ENCODE measurements at places on chromosomes 6 and 20.

- no peak for DNase-seq
These were observed 55.6 kb upstream of the CSE1L start for GRCh38 chr20:48990467-48990866.

- no peak for DNase-seq
These were observed 66.7 kb upstream of the NFATC2 start for GRCh38 chr20:51609251-51609650.

DNA sequence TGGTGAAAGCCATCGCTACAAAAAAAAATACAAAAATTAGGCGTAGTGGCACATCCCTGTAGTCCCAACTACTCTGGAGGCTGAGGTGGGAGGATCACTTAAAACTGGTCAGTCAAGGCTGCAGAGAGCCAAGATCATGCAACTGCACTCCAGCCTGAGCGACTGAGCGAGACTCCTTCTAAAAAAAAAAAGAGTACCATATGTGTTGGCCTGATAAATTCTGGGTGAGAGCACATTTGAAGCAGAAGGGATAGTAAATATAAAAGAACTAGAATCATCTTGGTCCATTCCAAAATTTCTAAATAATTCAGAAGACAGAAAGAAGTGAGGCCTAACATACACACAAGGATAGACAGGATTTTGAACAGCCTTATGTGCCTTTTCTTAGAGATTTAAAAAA is 2.2 kb downstream of the IBTK start:
- no peak for DNase-seq

DNA sequence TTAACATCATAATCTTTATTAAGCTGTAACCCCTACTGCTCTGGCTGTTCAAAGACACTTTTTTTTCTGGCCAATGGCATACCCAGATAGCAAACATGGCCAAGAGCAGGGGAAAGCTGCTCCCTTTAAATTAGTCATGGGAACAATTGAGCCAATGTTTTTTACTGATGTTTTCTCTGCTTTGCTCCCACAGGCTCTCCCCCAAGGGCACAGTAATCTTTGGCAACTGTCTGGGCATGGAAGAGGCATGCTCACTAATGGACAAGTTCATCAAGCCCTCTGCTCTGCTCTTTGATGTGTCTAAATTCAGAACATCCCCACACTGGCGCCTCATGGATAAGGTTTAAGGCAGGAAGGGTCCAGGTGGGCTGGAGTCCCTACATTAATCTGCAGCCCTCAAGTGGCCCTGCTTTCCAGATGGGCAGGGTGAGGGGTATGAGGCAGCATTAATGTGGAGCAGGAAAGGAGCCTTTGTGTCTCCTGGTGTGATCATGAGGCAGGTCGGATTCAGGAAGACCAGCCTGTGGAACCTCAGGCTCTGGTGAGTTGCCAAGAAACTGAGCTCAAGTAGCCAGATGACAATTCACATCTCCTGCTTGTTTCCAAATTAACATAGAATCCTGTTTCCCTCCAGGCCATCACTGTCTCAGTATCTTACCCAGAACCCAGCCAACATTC is 227.0 kb upstream of the CST7 start:
- DNase-seq = no peak

DNA sequence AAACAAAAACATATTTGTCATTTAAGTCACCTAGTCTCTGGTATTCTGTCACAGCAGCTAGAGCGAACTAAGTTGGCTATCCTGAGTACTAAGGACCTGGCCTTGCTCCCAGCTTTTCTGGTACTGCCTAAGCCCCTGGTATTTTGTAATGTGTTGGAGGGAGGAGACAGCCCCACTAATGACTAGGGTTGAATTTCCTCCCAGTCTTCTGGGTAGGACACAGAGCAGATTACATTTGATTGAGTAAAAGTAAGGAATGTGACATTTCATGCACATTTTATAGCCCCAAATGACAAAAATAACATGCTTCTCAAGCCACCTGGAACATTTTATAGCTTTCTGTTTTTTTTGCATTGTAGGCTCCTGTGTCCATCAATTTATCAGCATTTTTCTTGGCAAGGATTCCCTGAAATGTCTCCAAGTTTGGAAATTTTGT is 47.9 kb upstream of the DDR1 start:
- no peak for DNase-seq
